ENCODE measurements at places on chromosomes 5 and 9.
A peak's percentile ranks its signal among the peaks of the same experiment; 100 is the strongest.

GRCh38 chr9:100591139-100591538 lies 13.3 kb downstream of the CAVIN4 start:
- no peak for DNase-seq

- DNase-seq = no peak
Measured at GRCh38 chr9:98873951-98874371, 66.5 kb downstream of the GALNT12 start.

DNA sequence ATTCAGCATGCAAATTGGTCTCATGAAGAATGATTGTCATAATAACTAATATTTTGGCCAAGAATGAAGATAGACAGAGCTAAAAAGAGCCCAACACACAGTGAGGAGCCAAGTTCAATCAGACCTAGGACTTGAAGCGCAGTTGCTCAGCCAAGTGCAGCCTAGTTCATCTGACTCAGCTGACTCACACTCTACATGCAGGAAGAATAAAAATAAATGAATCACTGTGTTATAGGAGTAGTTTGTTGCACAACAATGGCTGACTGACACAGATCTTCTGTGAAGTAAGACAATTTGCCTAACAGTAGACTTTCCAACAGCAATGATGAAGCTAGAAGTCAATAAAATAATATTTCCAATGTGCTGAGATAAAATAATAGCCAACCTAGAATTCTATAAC lies 261.5 kb downstream of the CEMIP2 start:
- DNase-seq = peak; percentile 67

DNA sequence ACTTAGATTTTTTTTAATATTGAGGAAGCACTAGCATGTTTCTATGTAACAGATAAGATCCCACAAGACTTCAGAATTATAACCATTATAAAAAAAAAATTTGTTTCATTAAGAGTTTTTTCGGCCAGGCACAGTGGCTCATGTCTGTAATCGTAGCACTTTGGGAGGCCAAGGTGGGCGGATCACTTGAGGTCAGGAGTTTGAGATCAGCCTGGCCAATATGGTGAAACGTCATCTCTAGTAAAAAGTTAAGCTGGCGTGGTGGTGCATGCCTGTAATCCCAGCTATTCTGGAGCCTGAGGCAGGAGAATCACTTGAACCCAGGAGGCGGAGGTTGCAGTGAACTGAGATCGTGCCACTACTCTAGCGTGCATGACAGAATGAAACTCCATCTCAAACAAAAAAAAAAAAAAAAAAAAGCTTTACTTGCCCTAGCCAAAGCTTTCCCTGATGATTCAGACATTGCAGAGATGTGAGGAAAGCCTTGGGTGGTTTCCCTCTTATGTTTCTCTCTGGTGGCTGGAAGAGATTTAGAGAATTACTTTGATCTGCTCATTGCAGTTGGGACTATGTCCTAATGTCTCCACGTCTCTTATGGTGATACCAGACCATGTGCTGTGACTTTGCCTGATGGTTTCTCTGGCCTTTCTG lies 65.4 kb downstream of the EGFLAM start:
- DNase-seq = peak; percentile 72

GRCh38 chr5:61650661-61651060 lies 318.6 kb downstream of the ZSWIM6 start:
- DNase-seq = no peak

DNA sequence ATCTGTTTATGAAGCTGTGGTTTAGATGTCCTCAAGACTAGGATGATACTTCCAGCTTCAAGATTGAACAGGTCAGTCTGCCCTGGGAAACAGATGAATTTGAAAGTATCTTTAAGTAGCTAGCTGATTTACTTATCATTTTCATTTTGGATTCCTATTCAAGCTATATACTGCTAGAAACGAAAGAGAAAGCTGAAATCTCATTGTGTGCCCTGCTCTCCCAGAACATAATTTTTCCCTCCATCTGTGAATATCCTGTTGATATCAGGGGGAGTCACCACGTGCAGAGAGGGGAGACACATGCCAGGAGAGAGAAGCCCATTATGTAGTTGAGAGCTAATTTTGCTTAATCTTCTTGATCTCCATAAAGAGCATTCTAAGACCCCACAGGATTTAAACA lies 439.1 kb downstream of the NR2F1-AS1 start:
- DNase-seq = no peak

- DNase-seq = no peak
Measured at GRCh38 chr9:93620881-93621820, 44.8 kb downstream of the PHF2 start.

GRCh38 chr5:40676613-40677343 lies 2.9 kb upstream of the PTGER4 start:
- peak; percentile 82 for DNase-seq

GRCh38 chr5:73596705-73597328 lies 29.2 kb upstream of the ARHGEF28 start:
- DNase-seq = peak; percentile 16

DNA sequence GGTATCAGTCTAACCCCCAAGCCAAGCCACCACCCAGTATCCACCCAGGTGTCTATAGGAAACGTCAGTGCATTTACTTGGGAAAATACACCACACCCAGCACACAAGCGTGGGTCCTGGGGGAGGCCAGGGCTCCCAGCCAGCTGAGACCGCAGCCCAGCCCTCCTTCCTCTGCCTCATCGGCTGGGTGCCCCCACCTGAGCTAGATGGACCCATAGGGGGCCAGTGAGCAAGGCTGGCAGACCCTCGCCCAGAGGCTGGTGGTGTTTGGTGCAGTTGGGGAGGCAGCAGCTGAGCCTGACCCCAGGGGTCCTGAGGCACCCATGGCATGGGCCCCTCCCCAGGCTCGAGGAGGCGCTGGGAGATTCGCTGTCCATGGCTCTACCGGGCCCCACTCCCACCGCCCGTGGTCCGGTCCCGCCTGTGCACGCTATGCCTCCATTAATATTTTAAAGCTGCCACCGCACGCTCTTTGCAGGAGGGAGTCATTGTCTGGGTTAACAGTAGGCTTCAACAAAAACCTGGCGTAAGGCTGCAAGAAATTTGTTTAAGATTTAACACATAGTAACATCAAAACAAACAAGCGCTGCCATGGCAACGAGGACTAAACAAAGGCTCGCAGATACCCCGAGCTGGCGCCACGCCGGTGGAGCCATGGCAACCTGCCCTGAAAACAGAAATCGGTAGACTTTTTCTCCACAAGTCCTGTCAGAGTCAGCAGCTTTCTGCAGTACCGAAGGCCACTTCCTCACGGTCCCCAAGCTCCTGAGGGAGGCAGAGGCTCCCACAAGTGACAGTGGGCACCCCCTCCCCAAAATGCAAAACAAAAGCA lies 20.6 kb downstream of the TPPP start:
- DNase-seq = peak; percentile 77

- no peak for DNase-seq
Measured at GRCh38 chr9:77949751-77950436, 81.7 kb downstream of the GNAQ start.

DNA sequence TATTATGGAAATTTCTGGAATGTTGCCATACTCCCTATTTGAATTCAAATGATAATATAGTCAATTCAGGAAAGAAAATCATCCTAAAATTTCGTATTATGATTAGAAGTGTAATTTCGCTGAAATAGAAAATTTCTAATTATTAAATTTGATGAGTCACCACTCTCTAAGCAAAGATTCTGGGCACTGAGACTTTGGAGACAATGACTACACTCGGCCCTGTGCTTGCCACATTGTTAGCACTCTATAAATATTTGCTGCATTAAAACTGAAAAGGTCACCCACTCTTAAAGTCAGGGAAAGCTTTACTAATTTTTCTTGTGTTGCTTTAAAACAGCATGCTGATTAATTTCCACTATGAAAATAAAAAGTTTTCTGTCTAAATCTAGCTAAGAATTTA lies 240.3 kb downstream of the TLE4 start:
- DNase-seq = peak; percentile 6

DNA sequence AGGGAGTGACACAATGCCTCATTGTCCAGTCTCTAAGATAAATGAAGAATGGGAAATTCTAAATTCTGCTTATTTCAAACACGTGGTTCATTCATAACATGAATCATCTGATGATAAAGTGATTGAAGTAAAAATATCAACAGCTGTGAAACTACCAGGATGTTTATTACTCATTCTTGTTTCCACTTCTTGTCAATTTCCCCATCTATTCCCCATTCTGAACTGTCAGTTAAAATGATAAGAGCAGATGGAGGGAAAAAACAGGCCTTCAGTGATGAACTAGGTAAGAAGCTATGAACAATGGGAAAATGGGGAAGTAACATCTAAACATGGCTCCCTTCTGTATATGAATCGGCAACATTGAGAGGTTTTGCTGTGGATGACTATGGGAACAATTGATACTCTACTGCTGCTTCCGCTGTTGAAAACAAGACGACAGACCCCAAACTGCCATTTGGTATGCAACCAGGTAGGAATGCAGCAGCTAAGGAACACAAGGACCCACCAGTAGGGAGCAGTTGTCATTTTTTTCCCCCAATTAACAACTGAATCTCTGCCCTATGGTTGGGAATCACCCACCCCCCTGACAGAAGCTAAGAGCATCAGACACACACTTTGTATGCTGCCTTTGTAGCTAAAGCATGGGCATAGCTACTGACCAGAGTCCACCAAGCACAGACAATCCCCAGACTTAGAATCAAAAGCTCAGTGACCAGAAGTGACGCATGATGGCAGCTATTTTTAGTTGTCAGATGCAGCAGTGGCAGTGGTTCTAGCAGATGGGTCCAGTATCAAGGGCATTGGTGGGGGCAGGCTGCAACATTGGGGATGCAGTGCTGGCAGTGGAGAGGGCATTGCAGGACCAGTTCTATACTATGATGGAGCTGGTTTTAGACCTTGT lies 52.9 kb upstream of the ZNF366 start:
- DNase-seq = no peak

DNA sequence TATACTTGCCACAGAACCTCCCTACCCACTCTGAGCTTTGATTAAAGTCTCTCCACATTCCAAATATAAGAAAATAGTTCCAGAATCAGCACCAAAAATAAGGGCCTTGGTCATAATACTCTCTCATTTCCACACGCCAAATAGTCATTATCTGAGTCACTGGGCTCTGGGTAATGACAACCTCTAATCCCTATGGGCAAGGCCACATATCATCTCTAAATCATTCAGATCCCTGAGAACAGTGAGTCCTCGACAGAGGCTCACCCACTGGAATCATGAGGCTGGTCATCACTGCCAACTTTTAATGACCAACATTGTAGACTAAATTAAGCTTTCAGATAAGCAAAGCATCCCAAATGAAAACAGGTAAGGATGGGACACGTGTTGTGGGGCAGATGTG lies 28.1 kb downstream of the FAM114A2 start:
- peak; percentile 25 for DNase-seq

DNA sequence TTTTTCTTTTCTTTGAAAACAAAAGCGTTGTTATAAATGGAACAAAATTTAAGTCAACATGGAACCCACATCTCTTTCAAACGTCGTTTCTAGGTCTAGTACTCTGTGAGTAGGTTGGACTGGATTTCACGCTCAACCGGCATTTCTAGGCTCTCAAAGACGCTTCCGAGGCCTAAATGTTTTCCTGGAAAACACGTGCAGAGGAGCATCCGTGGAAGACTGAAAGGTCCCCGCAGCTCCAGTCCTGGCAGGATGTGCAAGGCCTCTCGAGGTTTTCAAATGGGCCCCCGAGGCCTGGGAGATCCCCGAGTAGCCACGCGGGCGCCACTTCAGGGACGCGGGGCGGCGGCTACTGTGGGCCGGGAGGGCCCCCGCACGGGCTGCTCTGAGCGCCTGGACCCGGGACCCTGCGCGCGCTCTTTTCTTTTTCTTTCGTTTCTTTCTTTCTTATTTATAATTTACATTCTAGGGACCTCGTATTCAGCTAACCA lies 4.2 kb upstream of the IRX2 start:
- peak; percentile 43 for DNase-seq

DNA sequence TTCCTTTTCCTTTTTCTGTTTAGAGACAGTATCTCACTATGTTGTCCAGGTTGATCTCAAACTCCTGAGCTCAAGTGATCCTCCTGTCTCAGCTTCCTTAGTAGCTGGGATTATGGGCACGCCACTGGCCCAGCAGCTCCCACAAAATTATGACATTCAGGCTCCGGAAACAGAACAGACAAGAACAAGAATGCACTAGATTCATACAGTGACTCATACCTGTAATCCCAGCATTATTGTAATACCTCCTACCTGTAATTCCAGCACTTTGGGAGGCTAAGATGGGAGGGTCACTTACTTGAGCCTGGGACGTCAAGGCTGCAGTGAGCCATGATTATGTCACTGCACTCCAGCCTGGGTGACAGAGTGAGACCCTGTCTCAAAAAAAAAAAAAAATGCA lies 26.7 kb upstream of the B4GALT1 start:
- DNase-seq = no peak

DNA sequence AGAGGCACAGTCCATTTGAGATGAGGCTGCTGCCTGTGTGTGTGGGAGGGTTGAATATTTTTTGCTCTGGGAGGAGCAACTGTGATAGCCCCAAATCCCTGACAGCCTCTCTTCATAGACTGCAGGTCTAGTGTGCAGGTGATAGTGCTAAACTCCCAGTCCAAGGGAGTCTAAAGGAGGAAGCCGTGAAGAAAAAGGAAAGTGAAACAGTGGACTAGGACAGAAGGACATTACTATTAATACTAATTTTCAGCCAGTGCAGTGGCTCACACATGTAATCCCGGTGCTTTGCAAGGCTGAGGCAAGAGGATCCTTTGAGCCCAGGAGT lies 295.0 kb downstream of the PDE4D start:
- no peak for DNase-seq

DNA sequence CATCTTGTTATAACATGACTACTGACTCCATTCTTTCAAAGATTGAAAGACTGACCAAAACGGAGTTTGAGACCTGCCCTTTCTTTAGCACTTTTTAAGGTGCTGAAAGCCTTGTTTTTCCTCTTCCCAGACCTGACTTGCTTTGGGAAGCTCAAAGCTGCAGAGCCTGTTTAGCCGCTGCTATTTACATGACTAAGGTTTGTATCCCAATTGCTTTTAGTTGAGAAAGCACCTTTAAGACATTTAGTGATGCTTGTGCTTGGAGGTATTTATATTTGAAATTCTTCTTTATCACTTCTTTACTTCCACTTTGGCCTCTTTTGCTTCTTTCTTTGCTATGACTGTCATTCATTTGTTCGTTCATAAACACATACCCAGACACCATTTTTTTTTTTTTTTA lies 182.6 kb upstream of the ELL2 start:
- DNase-seq = no peak

DNA sequence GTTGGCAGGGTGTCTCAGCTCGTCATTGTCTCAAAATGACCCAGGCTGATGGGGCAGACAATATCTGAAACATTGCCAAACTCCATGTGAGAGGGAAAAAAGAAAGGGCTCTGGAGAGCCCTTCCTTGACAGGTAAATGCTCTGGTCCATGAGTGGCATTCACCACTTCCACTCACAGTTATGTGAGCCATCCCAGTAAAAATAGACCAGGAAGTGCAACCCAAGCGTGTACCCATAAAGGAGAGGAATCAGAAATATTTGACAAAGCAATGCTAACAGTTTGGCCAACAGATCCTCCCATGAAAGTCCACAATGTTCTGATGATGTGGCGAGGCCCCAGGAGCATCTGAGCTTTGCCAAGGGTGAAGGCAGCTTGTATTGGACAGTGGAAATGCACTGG lies 49.4 kb downstream of the ASTN2 start:
- DNase-seq = no peak

Measured in fibroblast of skin of right biceps (primary cell).